ENCODE measurements at places on chromosomes 16 and 17.
A peak's percentile ranks its signal among the peaks of the same experiment; 100 is the strongest.

GRCh38 chr17:10091046-10091445 lies 107.4 kb downstream of the GAS7 start:
- DNase-seq: no peak

GRCh38 chr16:86816930-86817625 lies 238.7 kb downstream of the FOXL1 start:
- DNase-seq: no peak

DNA sequence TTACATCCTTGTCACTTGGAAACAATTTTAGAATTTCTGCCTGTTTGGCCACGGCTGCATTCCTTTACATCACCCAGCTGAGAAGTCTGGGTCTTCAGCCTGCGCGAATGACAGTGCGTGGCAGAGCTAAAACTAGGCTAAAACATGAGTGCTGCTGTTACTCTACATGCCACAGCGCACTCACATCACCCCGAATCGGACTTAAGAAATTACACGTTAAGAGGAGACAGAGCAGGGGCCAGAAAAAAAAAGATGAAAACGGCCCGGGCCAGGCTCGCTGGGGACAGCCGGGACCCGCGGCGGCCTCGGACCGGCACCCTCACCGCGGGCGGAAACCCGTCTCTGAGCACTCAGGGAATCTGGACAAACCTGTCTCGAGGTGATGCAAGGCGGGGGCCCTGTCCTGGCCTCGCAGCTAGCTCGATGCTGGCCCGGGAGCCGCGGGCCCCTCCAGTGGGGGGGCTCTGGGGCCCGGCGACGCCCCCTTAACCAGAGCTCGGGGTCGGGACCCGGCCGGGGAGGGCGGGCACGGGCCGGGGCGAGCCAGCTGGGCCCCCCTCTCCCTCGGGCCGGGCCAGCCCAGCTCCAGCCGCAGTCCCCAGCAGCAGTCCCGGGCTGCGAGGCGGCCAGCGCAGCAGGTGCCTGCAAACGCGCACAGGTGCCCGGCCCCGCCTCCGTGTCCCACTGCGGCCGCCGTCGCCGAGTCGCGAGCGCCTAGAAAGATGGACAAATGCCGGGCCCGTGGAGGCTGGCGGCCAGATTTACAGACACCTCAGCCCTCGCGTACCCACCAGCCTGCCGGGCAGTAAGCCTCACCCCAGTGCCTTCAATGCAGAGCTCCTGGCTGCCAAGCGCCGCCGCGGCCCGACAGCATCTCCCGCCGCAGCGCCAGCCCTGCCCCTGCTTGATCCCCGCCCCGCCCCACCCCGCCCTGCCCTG lies at the start of gene AKTIP:
Gene AKTIP (minus strand): TSS at position 879 of the 939 bp plus-strand sequence. CDS start 2,950 bp downstream, outside the sequence.
- DNase-seq: no peak

- DNase-seq: no peak
These were observed 145.6 kb upstream of the CHMP6 start for GRCh38 chr17:80845863-80846671.

DNA sequence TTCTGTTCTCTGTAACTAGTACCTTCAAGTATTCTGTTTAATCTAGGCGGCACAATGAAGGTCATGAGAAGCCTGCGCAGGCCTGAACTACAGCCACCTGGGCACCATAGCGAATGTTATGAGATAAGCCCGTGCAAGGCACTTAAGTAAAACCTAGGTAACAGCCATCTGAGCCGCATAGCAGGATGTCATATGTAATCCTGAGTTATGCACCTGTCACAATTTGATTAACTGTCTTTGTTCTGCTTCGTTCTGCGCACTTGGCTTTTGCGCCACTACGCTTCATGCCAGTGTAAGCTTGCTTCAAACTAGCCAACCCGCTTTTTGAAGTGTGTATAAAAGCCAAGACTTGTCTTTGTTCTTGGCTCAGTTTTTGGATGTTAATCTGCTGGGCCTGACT lies 449.8 kb downstream of the KCNJ18 start:
- no peak for DNase-seq

DNA sequence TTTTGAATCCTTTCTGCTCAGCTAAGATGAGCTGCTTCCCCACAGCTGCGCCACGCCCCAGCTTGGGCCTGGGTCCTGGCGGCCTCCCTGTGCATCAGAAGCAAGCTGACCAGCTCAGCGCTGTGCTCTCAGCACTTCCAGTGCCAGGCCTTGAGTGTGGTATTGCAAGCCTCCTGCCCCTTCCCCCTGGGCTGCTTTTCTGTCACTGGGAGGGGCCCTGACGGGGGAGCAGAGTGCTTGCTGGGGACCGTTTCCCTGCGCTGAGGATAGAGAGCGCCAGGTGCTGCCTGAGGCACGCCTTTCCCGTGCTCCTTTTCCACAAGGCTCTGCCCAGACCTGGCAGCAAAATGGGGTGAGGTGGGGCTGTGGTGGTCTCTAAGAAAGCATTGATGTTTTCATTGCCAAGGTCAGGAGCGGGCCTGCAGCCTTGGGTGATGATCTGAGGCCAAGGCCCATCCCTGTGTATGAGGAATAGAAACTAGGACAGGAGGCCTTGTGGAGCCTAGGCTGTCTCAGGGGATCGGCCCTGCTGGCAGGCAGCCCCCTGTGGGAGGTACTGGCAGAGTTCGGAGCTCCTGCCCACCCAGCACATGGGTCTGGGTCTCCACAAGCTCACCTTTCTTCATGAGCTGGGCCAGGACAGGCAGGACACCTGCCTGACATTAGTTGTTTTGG lies 29.7 kb downstream of the POLR3E start:
- DNase-seq: no peak

- no peak for DNase-seq
These were observed 103.5 kb upstream of the TNRC6C start for GRCh38 chr17:77854759-77855745.

- no peak for DNase-seq
These were observed 354.7 kb upstream of the RBFOX1 start for GRCh38 chr16:6977916-6978315.

- no peak for DNase-seq
These were observed 28.5 kb downstream of the IQCK start for GRCh38 chr16:19746561-19746960.

- DNase-seq: no peak
These were observed 14.2 kb upstream of the ADCY7 start for GRCh38 chr16:50252082-50252611.

GRCh38 chr17:28839221-28839620 lies 3.4 kb downstream of the FAM222B start:
- no peak for DNase-seq

- DNase-seq: peak; percentile 48
These were observed 51.2 kb upstream of the DHX40 start for GRCh38 chr17:59513934-59514841.

DNA sequence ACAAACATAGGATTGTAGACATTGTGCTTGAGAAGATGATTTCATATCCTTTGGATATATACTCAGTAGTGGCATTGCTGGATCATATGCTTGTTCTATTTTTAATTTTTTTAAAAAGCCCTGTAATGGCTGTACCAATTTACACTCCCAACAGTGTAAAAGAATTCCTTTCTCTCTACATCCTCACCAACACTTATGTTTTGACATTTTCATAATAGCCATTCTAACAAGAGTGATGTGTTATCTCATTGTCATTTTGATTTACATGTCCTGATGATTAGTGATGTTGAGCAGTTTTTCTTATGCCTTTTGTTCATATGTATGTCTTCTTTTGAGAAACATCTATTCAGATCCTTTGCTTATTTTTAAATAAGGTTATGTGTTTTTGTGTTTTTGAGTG lies 1039.2 kb upstream of the GOT2 start:
- DNase-seq: no peak

- DNase-seq: no peak
These were observed 35.3 kb downstream of the SOCS3 start for GRCh38 chr17:78324391-78325075.

DNA sequence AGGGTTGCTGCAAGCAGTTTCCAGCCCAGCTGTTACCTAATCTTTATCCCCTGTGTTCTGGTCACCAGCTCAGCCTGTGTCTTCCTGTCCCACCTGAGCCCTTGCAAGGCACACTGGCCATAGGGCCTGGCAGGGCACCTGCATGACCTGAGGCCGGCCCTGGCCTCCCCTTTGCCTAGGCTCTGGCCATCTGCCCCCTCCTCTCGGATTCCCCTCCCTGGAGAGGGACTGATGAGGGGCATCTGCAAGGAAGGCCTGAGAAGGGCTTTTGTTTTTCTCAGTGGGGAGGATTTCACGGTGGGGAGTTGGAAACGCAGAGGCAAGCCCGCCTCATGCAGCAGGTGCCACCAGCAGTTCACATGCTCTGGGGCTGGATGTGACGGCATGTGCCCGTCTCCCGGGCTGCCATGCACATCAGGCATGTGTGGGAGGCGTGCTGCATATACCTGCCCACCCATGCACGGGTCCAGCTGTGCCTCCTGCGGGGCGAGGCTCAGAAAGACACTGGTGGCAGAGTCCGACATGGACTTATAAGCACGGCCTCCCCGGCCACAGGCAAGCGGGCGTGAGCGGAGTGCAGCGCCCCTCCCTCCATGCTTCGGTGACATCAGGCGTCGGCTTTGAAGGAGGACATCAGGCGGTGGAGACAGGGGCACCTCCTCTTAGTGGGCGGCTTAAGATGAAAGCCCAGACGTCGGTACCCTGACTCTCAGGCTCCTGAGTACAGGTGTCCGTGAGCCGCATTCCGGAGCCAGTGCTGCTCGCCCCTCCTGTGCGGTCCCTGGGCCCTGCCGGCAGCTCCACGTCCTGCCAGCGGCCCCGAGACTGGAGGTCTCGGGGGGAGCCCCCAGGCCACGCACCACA lies 16.5 kb downstream of the ASPSCR1 start:
- DNase-seq: no peak

- DNase-seq: peak; percentile 43
These were observed 179.7 kb downstream of the RAB11FIP4 start for GRCh38 chr17:31570951-31571892.

DNA sequence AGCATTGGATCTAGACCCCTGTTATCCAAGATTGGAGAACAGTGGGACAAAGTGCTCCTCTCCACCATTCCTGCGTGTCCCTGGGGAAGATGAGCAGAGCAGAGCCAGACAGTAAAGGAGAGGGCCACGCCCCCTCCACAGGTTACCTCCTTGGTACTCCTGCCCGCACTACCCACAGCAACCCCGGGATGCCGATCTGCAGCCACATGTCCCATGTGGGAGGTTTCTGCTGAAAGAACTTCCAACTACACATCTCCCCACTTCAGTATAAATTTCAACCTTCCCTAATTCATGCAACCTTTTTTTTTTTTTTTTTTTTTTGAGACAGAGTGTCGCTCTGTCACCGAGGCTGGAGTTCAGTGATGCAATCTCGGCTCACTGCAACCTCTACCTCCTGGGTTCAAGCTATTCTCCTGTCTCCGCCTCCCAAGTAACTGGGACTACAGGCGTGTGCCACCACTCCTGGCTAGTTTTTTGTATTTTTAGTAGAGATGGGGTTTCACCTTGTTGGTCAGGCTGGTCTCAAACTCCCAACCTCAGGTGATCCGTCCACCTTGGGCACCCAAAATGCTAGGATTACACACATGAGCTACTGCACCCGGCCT lies 2.3 kb downstream of the RAB37 start:
- no peak for DNase-seq
